ENCODE measurements at places on chromosomes 5 and 9.
A peak's percentile ranks its signal among the peaks of the same experiment; 100 is the strongest.

DNA sequence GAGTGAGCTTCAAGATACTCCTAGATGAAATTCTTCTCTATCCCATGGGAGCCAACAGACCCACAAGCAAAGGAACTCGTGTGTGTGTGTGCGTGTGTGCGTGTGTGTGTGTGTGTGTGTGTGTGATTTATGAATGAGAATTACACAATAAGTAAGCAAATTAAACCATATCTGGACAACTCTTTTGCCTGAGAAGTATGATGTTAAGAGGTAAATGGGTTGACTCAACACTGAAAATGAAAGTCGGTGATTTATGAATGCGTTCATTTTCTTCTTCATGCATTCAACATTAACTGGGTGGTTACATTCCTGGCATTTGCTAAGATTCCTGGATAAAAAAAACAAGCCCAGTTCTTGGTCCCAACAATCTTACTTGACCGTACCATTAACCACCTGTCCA lies 171.3 kb upstream of the ZNF462 start:
- no peak for DNase-seq

- no peak for DNase-seq
Measured at GRCh38 chr5:143601917-143602333, 198.4 kb upstream of the NR3C1 start.

- no peak for DNase-seq
Measured at GRCh38 chr9:17532461-17532860, 46.4 kb upstream of the SH3GL2 start.

- DNase-seq, result no peak
Measured at GRCh38 chr9:129587487-129588262, 33.2 kb downstream of the C9orf50 start.

GRCh38 chr9:106309925-106310324 lies 553.0 kb upstream of the ZNF462 start:
- DNase-seq, result no peak

GRCh38 chr5:9196403-9197227 lies 349.3 kb downstream of the SEMA5A start:
- DNase-seq, result no peak

- DNase-seq, result no peak
Measured at GRCh38 chr9:34363619-34364351, 12.9 kb downstream of the MYORG start.

DNA sequence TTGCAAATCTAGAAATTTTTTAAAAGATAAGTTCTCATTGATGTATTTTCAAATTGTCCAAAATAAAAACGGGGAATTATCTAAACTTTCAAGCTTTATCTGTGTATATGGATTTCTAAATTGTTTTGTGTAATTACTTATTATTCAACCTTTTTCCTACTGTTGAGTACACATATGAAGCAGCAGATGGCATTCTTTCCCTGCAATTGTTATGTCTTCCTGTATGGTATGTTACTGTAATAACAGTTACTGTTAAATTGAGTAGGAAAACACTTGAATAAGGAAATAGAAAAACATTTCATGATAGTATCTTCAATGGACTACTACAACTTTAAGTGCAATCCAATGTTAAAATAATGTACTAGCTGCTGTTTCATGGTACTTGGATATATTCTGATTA lies 124.8 kb downstream of the RANBP17 start:
- DNase-seq, result no peak

- DNase-seq, result no peak
Measured at GRCh38 chr9:68872026-68872501, 141.8 kb downstream of the PRKACG start.

GRCh38 chr5:59591162-59591561 lies 302.4 kb downstream of the PDE4D start:
- no peak for DNase-seq

GRCh38 chr5:151719228-151720000 lies 32.7 kb upstream of the SPARC start:
- DNase-seq, result peak; percentile 20

GRCh38 chr5:107486489-107486888 lies 184.2 kb downstream of the EFNA5 start:
- DNase-seq, result peak; percentile 67

DNA sequence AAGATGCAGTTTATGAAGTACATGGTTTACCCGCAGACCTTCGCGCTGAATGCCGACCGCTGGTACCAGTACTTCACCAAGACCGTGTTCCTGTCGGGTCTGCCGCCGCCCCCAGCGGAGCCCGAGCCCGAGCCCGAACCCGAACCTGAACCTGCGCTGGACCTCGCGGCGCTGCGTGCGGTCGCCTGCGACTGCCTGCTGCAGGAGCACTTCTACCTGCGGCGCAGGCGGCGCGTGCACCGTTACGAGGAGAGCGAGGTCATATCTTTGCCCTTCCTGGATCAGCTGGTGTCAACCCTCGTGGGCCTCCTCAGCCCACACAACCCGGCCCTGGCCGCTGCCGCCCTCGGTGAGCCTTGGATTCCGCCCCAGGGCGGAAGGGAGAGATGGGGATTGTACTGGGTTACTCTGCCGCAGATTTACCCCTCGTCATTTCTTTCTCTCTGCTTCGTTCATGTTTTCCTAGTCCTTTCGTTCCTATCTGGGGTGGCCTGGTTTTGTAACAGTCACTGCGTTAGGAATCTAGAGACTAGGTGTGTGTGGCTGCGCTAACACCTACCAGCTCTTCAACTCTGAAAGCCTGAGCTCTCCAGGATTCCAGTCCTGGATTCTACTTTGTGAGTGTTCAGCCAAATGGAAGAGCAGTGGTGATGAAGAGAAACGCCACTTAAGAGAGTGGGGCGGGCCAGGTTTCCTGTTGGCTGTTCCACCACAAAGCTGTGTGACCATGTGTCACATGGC lies 638 bp downstream of the MRPS30 start:
- peak; percentile 49 for DNase-seq

DNA sequence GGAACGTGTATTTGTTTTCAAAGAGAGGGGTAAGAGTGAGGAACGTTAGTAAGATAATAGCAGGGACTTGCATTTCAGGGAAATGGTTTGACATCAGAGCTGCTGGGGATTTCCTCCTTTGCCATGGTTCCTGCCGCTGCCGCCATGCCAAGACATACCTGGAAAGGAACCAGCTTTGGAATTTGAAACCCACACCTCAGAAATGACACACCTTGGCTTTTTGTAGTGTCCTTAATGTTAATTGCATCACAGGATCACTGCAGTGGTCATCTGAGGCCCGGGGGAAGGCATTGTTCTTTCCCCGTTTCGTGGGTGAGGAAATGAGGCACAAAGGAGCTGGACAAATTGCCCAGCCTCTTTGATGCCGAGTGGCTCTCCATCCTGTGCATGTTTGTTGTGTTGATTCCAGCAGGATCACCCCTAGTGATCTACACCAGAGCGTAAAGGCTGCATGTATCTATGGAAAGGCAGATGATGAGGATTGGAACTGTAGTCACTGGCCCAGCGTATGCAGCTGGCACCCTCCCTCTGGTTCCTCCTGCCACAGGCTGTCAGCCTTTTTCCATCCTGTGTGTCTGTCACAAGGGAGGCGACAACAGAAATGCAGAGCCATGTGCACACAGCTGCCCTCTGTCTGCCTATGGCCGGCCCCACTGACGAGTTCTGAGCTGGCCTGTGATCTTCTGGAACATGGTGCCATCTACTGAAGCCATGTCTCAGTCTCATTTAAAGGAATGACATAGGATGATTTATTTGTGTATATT lies 37.8 kb downstream of the SLC46A2 start:
- no peak for DNase-seq

DNA sequence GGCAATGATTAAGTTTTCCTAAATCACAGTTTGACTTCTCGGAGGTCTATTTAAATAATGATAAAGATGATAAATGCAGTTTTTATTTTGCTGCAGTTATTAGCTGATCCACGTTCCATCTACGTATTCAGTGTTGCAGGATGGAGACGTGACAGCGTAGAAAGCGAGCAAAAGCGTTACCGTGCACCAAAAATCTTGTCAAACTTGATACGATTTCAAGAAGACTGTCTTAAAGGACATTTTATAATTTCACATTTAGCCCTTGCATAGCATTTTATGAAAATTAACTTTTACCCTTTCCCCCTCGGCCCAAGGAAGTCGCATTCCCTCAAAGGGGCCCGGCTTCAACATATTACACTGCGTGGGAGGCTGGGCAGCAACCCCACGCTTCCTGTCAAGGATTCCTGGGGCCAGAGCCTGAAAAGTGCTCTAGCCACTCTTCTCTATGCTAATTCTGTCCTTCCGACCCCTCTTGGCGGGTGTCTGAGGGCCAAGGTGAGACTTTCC lies 7.1 kb upstream of the PURA start:
- DNase-seq, result no peak

DNA sequence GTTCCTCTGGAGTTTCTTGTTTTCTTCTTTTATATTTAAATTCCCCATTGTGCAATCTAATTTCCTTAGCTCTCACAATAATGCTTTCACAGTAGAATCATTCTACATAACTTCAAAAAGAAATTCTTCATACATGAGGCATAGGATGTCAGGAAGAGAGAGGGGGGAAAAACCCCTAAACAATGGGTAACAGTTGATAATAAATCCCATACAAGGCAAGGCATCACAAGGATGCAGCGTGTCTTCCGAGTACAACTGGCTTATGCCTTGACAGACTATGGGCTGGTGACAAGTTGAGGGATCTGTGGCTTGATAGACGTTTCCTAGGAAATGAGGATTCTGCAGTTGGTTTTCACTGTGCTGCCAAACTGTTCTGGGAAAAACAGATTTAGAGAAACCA lies 247.4 kb downstream of the ARL15 start:
- DNase-seq, result no peak

GRCh38 chr9:137320555-137321384 lies 18.7 kb upstream of the NRARP start:
- no peak for DNase-seq

- DNase-seq, result peak; percentile 6
Measured at GRCh38 chr9:137454597-137455358, 4.4 kb downstream of the NSMF start.

GRCh38 chr9:20610591-20610990 lies 11.7 kb downstream of the MLLT3 start:
- DNase-seq, result no peak

GRCh38 chr5:17431272-17432050 lies 66.6 kb upstream of the TAF11L2 start:
- no peak for DNase-seq

GRCh38 chr9:118446943-118447639 lies 742.9 kb downstream of the TLR4 start:
- DNase-seq, result no peak

GRCh38 chr9:27732494-27732893 lies 159.2 kb upstream of the C9orf72 start:
- DNase-seq, result no peak

All from stimulated activated CD4-positive, alpha-beta T cell treated with anti-CD3 and anti-CD28 coated beads, Interleukin-1b, Interleukin-23, amount 100 ng/mL, for 48 hours (primary cell).